ENCODE measurements at places on chromosomes 11 and 22. TPM values are rescaled to one million over a fixed set of nuclear protein-coding genes. Genes with fewer than 3 reads are reported as not detected.

The TBX1 gene
- 37.9 TPM for total RNA-seq

The FRMD8 gene
- 11.5 TPM for total RNA-seq

GRCh38 chr11:61828629-61829407, 718 bp downstream of the FADS2 start:
- peaks cover 6% of the 10 kb centered on the region for H3K4me1 ChIP-seq
- DNase-seq, result peak; percentile 38
- no peaks in the 10 kb centered on the region for H3K36me3 ChIP-seq
- peak overlapping the region; percentile 63 for H3K4me3 ChIP-seq

DNA sequence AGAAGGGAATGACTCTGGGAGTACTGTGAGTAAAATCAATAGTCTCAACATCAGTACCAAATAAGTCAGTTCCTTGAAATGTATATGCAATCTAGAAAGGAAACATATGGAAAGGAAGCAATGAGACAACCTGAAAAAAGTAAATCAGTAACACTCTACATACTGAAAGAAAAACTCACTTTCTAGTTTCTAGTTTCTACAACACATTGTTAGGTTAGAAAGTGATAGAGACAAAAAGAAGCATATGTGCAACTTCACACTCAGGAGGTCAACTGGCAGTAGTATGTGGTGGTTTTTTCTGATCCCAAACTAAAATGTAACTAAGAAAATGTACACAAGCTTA, 156.5 kb upstream of the SOX6 start:
- DNase-seq, result no peak
- H3K27ac ChIP-seq, result peak overlapping the region; percentile 73
- H3K27me3 ChIP-seq, result no peaks in the 10 kb centered on the region
- H3K4me3 ChIP-seq, result no peak overlapping the region
- H3K36me3 ChIP-seq, result no peaks in the 10 kb centered on the region

GRCh38 chr11:86124251-86125233, 55.7 kb upstream of the PICALM start:
- no peak for DNase-seq
- no peaks in the 10 kb centered on the region for H3K4me1 ChIP-seq
- H3K27me3 ChIP-seq, result no peaks in the 10 kb centered on the region
- no peak overlapping the region for H3K4me3 ChIP-seq
- no peak overlapping the region for H3K27ac ChIP-seq

DNA sequence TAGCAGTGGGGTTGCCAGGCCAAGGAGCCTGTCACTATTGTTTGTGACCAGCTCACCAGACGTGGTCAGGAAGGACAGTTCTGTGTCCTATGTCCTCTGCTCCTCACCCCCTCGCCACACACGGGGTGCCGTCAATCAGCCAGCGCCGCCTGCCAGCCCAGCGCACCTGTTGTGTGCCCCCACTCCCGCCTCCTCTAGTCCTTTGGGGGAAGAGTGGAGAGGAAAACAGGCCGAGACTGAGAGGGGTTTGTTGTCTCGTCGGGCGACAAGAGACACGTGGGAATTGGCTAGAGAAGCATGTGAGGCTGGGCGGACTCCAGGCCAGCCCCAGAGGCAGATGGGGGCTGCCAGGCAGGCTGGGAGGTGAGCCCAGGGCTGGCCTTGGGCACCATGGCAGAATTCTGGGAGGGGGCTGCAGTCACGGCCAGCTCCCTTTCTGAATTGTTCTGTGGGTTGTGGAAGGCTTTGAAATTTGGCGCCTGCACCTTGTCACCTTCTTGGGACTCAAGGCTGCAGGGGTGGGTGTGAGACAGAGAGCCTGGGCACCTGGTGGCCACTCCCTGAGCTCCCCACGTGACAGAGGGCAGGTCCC, 3.1 kb upstream of the KCNQ1OT1 start:
- peak overlapping the region; percentile 97 for H3K27ac ChIP-seq
- no peaks in the 10 kb centered on the region for H3K36me3 ChIP-seq
- no peaks in the 10 kb centered on the region for H3K27me3 ChIP-seq
- DNase-seq, result no peak

DNA sequence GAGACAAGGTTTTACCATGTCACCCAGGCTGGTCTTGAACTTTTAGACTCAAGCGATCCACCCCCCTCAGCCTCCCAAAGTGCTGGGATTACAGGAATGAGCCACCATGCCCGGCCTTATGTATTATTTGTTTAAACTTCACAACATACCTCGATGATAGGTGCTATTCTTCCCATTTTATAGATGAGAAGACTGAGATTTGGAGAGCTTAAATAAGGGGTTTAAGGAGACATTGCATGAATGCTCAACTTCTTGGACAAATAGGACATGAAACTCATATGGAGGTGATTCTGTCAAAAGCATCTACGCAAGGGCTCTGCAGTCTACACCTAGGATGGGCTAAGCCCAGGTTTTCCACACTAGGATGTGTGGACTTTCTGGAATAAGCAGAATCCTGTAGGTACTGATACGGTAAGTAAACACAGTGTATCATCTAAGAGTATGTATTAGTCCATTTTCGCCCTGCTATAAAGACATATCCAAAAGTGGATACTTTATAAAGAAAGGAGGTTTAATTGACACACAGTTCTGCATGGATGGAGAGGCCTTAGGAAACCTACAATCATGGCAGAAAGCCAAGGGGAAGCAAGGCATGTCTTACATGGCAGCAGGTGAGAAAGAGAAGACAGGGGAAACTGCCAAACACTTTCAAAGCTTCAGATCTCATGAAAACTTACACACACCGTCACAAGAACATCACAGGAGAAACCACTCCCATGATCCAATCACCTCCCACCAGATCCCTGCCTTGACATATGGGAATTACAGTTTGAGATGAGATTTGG, 62.8 kb upstream of the CAPRIN1 start:
- H3K4me3 ChIP-seq, result no peak overlapping the region
- no peaks in the 10 kb centered on the region for H3K27me3 ChIP-seq
- H3K27ac ChIP-seq, result no peak overlapping the region

DNA sequence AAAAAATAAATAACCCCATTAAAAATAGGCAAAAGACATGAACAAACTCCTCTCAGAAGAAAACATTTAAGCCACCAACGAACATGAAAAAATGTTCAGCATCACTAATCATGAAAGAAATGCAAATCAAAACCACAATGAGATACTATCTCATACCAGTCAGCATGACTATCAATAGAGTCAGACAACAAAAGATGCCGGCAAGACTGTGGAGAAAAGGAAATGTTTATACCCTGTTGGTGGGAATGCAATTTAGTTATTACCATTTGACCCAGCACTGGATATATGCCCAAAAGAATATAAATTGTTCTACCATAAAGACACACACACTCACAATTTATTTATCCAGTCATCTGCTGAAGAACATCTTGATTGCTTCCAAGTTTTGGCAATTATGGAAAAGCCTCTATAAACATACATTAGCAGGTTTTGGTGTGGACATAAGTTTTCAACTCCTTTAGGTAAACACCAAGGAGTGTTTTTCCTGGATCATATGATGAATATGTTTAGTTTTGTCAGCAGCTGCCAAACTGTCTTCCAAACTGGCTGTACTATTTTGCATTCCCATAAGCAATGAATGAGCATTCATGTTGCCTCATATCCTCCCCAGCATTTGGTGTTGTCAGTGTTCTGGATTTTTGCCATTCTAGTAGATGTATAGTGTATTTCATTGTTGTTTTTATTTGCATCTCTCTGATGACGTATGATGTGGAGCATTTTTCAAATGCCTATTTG, 28.0 kb downstream of the OR8D1 start:
- no peaks in the 10 kb centered on the region for H3K4me1 ChIP-seq
- no peaks in the 10 kb centered on the region for H3K27me3 ChIP-seq
- no peak overlapping the region for H3K4me3 ChIP-seq
- no peaks in the 10 kb centered on the region for H3K36me3 ChIP-seq
- no peak for DNase-seq

DNA sequence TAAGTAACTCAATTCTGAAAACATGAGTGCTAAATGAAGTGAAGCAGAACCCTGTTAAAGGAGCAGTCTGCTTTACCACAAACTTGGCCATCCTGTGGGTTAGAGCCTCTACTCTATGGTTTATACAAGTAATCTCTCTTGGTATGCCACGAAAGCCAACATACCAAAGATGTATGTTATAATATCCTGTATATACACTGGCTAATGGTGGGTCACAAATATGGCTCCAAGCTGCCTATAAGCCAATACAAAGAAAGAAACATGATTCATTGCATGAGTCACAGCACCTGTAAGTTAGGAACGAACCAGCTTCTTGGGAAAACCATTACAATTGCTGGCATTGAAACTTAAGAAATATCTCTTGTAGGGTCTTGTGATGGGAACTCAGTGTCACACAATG, 16.1 kb downstream of the XRRA1 start:
- H3K4me1 ChIP-seq, result no peaks in the 10 kb centered on the region
- no peak for DNase-seq
- no peak overlapping the region for H3K27ac ChIP-seq
- no peaks in the 10 kb centered on the region for H3K27me3 ChIP-seq
- no peaks in the 10 kb centered on the region for H3K36me3 ChIP-seq
